NCI-H146 (cell line): ENCODE measurements at places on chromosomes 12 and 14.

GRCh38 chr14:30108975-30109700, 181.5 kb upstream of the PRKD1 start:
- no peak for DNase-seq

DNA sequence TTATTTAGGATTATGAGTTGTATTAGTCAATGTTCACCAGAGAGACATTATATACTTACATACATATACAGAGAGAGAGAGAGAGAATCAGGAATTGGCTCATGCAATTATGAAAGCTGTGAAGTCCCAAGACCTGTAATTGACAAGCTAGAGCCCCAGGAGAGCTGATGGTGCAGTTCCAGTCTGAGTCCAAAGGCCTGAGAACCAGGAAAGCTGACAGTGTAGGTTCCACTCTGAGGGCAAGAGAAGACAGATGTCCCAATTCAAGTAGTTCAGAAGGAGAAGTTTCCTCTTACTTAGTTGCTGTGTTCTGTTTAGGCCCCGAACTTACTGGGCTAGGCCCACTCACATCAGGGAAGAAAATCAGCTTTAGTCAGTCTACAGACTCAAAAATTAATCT, 76.4 kb upstream of the FICD start:
- DNase-seq = no peak

DNA sequence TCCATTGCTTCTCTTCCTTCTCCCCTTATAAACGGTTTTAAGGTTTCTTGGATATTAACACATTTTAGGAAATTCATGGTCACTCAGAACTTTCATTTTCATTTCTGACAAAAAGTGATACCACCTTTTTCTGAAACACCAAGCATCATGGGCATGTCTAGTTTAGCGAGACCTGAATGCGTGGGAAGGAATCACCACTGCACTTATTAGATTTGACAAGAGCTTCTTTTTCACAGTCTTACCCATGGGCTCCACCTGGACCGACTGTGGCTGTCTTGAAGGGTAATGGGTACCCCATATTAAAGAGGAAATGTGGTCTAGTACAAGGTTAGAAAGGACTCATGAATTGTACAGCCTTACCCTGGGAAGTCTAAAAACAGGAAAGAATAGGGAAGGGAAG, 95.4 kb downstream of the KCNK10 start:
- no peak for DNase-seq

- no peak for DNase-seq
Measured at GRCh38 chr14:60220084-60220483, 28.9 kb upstream of the PPM1A start.

DNA sequence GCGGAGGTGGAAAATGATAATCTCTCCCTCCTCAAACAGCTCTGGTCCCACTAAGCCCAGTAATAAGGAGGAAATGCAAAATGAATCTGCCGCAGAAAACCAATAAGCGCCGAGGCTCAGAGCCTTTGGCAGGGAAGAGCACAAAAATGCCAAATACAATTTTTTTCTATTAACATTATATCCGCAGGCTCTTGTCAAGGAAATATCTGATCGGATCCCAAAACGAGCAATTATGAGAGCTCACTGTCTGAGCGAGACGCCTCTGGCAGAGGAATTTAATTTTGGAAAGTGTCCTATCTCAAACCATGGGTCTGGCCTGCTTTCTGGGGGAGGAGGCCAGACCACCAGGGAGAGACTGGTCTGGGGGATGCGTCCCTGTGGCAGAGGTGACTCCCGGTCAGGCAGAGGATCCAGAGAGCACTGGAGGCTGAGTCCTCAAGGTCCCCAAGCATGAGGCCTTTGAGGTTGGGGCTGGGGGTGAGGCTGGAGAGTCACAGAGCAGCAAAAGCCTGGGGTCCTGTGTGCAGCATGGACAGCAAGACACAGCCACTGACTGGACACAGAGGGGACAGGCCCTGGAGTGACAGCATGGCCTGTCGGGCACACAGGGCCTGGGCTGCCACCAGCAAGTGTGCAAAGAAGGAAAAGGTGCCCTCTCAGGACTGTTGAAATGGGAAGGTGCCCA, 342.8 kb upstream of the SFSWAP start:
- DNase-seq = no peak

DNA sequence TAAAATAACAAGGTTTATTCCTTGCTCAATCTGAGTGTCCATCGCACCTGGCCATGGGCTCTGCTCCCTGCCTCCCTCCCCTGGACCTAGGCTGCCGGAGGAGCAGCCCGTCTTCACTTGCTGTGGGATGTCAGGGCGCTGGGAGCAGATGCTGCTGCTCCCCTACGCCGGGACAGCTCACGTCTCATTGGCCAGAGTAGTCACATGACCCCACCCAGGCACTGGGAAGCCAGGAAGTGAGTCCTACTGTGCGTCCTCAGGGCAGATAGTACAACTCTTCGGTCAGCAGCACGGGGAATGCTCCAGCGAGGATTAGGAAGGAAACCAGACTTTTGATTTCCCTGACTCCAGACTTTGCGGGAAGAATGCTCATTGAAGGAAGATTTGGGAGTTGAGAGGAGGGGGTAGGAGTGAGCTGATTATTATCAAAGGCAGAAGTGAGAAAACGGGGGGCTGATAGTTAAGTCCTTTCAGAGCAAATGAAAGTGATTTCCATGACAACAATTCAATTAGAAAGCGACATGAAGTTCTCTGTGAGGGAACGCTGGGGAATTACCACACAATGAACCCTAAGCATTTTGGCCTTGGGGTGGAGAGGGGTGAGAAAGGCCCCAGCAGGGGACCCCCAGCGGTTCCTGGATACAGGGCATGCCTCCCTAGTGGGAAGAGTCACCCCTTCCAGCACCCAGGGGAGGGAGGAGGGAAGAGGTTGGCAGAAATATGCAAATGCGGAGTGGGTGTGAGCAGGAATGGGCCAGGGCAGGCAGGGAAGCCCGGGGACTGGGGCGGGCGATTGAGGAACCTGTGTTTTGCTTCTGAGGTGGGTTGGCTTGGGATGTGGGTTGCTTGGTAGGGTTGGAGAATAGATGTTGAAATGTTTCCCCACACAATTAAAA, 215.5 kb downstream of the AACS start:
- DNase-seq = no peak

- DNase-seq = no peak
Measured at GRCh38 chr12:76583301-76583700, 23.7 kb upstream of the OSBPL8 start.

GRCh38 chr14:99729991-99730875, 46.1 kb downstream of the CYP46A1 start:
- DNase-seq = peak; percentile 15

DNA sequence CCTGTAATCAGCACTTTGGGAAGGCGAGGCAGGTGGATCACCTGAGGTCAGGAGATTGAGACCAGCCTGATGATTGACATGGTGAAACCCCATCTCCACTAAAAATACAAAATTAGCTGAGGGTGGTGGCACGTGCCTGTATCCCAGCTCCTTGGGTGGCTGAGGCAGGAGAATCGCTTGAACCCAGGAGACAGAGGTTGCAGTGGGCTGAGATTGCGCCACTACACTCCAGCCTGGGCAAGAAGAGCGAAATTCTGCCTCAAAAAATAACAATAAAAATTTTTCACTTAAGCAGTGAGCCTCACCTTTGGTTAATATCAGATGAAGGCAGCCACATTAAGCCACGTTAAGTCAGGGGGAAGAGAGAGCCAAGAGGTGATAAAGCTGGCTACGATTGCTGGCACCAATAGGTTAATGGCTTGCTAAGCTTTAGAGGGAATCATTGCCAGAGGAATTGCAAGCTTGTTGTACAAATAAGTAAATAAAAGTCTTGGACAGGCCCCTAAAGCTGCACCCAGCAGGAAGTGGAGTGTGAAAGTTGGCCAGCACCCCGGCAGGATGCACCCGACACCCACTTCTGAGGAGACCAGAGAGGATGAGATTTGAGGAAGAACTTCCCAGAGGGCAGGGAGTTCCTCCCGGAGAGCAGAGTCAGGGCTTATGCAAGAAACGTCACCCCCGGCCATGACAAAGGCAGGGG, 41.3 kb upstream of the TESC start:
- no peak for DNase-seq

GRCh38 chr14:58395812-58396788, at the start of gene TOMM20L:
TSS of gene TOMM20L (plus strand) at chr14:58395930. CDS start at chr14:58395958, 28 bp downstream.
- DNase-seq = peak; percentile 72

GRCh38 chr14:70635971-70636595, 5.6 kb upstream of the TTC9 start:
- DNase-seq = no peak

DNA sequence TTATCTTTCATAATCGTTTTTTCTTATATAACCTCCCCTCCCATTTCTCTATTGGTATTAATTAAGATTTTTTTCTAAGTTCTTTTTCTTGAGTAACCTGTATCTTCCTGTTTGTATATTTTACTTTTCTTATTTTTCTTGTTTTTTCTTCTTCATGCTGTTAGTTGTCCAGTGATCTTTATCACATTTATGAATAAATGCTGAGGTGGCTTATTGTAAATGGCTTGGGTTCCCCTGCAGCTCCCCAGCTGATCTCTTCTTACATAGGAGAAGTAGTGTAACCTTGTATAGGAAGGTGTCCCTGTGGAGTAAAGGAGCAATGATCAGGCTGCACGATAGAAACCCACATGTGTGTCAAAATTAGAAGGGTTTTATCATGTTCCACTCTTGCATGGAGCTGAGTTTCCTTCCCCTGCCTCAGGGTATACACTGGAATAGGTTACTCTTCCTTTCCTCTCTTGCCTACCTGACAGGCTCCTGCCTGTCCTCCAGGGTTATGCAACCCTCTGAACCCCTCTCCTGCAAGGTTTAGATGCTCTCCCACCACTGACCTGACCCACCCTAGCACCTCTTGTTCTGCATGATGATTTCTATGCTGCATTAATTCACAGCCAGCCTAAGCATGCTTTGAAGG, 334.8 kb upstream of the RGS6 start:
- no peak for DNase-seq

- no peak for DNase-seq
Measured at GRCh38 chr12:22627371-22627770, 2.4 kb downstream of the ETNK1 start.

GRCh38 chr12:53213348-53213747, 6.3 kb upstream of the ITGB7 start:
- peak; percentile 88 for DNase-seq

DNA sequence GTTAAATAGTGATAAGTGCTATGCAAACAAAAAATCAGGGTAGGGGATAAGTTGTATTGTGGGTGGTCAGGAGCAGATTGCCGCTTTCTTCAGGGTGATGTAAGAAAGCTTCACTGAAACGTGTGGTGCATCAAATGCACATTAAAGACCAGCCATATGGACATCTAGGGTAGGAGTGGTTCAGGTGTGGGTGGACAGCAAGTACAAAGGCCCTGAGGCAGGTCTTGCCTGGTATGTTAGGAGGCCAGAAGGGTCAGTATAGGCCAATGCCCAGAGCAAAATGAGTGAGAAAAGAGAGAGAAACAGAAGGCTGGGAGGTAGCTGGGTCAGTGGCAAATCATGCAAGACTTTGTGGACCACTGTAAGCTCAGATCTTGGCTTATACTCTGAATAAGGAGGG, 25.6 kb upstream of the CISTR start:
- DNase-seq = no peak

DNA sequence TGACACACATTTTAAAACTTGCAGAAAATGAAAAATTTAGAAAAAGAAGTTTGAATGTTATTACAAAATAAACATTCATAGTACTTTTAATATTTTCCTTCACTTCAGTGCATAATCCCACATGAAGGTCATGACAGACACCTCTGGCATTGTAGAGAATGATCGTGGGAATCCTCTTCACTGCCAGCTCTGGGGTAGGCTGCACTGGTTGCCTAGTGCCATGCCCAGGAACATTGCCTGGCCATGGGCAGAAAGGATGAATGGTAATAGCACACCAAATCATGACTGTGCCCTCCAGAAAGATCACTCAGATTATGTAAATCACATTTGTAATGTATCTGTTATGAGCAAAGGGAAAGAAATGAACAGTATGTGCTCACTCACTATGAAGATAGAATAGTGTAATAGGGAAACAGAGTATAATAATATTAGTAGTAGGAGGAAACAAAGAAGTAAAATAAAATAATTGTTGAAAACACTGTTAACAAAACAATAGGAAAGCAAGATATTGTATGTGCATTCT, 161.6 kb downstream of the PLCZ1 start:
- DNase-seq = no peak

- no peak for DNase-seq
Measured at GRCh38 chr14:64080452-64080851, 213.7 kb downstream of the ESR2 start.

GRCh38 chr12:27008081-27008480, 6.1 kb downstream of the TM7SF3 start:
- no peak for DNase-seq

DNA sequence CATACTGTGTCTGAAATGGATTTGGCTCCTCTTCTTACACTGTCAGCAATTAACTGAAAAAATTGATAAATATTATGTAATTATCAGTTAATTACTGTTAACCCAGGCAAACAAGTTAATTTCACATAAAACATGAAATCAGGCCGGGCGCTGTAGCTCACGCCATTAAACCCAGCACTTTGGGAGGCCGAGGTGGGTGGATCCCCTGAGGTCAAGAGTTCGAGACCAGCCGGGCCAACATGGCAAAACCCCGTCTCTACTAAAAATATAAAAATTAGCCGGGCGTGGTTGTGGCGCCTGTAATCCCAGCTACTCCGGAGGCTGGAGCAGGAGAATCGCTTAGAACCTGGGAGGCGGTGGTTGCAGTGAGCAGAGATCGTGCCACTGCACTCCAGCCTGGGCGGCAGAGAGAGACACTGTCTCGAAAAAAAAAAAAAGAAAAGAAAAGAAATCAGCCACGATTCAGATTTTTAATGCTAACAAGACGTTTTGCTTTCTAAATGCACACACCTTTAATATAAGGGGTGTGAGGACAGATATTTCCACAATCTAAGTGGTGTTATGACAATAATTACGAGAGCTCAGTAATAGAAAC, 473 bp upstream of the TMEM19 start:
- peak; percentile 22 for DNase-seq

DNA sequence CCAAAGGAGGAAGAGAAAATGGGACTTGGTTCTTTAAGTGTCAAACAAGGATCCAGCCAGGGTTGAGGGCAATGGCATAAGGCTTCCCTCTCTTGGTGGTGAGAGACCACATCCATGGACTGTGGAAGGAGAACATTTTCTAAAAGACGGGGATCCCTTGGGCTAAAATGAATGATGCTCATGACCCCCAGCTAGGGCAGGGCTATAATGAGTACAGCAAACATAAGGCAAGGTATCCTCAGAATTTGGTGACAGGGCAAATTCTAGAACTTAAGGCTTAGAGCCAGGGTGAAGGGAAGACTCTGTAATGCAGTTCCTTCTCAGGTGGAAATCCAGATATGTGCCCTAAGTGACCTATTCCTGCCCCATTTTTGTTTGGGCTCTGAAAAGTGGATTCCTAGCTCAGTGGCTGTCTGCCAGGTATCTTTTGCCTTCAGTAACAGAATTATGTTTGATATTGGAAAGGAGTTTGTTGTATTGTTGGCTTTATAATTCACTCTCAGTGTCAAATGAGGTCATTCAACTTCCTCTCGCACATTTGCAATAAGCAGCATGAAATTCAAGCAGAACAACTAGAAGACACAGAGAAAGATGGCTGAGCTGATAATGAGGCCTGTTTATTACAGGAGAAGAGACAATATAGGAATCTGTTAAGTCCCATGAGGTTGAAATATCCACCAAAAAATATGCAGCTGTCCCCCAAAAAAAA, 76.8 kb downstream of the DAD1 start:
- no peak for DNase-seq

GRCh38 chr14:63949696-63950095, 96.9 kb downstream of the SYNE2 start:
- DNase-seq = no peak

- DNase-seq = peak; percentile 78
Measured at GRCh38 chr14:69693145-69693544, 73.8 kb upstream of the SRSF5 start.

GRCh38 chr14:61188978-61189808, 91.9 kb downstream of the TMEM30B start:
- peak; percentile 49 for DNase-seq
